ENCODE measurements at places on chromosomes 4 and X.

GRCh38 chr4:78629991-78630541 lies 78.5 kb downstream of the ANXA3 start:
- DNase-seq: no peak

- DNase-seq: no peak
These were observed 97.4 kb upstream of the MYOZ2 start for GRCh38 chr4:119038116-119038841.

DNA sequence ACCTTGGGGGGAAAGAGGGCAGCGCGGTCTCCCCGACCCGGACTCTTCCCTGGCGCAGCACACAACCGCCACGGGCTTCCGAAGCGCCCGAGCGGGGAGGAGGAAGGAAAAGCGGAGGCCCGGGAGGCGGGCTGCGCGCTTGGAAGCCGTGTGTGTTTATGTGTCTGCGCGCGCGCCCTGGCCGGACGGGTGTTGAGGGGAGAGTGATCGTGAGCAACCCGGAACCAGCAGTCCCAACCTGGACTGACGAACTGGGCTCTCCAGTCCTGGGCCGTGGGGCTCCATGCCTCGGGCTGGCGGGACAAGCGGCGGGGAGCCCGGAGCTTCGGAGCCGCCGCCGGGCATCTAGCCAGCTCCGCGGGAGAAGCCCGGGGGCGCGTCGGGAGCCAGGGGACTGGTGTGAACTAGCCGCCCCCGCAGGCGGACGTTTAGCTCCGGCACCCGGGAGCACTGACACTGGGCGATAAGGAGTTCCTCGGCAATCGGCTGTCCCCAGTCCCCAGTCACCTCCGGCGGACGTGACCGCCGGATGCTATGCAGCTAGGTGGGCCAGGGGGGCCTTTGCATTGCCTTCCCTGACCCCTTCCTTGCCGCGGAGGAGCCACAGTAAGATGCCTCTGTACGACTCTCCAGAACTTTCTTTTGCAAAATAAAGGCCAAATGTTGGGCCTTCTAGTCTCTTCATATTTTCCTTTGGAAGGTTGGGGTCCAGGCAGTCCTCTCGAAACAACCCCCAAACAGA lies 74.8 kb upstream of the BCOR start:
- no peak for DNase-seq

- DNase-seq: peak; percentile 59
These were observed 61.9 kb upstream of the LAS1L start for GRCh38 chrX:65596270-65597034.

GRCh38 chr4:54165438-54165837 lies 63.7 kb upstream of the PDGFRA start:
- peak; percentile 95 for DNase-seq

- DNase-seq: no peak
These were observed 132.8 kb upstream of the BMP3 start for GRCh38 chr4:80897537-80898303.

GRCh38 chr4:141833209-141833608 lies 196.8 kb downstream of the IL15 start:
- DNase-seq: no peak

DNA sequence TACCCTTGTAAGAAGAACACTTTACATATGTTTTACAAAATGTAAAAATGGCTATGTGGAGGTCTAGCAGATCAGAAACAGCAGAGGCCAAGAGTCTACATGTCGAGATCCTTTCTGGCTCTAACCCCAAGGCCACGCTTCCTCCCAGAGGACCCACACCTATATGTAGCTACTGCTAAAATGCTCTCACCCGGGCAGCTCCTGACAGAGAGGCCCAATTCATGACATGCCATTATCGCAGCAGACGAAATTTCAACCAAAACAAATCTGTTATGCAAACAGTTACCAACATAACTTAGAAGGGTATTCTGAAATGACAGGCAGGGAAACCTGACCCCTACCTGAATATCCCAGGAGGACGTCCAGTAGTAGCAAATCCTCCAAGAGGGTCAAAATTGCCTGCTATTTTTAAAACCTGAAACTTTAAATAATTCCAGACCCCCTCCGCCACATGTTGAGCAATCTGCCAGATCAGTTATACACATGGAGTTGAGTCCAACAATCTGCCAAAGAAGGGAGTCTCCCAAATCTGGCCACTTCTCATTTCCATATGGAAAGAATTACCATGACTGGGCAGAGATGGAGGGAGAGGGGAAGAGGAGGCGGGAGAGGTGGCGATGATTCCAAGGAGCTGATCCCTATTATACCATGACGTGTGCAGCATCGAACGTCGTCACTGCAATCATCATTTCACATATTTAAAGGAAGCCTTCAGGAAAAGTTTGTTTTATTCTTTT lies 192.9 kb upstream of the TBL1X start:
- DNase-seq: no peak

DNA sequence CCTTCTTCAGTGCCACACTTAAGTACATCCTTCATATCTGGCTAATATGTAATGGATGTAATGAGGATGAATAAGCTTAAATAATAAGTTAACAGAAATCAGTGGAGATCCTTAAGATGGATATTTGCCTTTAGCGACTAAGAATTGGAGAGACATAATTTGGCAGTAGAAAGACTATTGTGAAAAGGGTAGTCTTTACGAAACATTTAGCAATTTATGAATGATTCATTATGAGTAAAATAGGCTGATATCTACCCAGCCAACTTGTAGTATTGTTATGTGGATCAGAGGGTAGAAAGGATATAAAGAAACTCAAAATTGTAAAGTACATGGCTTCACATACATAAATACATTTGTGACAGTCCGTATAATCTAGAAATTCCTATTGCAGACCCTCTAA lies 2371.8 kb downstream of the PCDH7 start:
- no peak for DNase-seq

DNA sequence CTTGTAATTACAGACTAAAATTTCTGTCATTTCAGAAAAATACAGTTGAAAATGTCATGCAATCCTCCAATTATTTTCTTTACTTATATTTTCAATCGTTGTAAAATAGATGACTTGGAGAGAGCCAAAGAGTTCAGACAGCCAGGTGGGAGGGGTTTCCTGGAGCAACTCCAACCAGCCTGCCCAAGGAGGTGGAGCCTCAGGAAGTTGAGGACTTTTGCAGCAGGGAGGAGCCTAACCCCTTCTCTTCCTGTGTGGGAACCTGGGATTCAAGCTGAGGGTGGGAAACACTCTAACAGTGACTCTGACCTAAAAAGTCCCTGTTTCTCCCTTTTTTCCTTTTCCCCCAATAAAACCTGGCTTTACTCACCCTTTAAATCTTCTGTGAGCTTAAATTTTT lies 72.2 kb upstream of the GABRG1 start:
- no peak for DNase-seq

- no peak for DNase-seq
These were observed 15.3 kb upstream of the BEND4 start for GRCh38 chr4:42167709-42168108.

GRCh38 chr4:117831060-117831683 lies 203.1 kb upstream of the NDST3 start:
- DNase-seq: no peak

DNA sequence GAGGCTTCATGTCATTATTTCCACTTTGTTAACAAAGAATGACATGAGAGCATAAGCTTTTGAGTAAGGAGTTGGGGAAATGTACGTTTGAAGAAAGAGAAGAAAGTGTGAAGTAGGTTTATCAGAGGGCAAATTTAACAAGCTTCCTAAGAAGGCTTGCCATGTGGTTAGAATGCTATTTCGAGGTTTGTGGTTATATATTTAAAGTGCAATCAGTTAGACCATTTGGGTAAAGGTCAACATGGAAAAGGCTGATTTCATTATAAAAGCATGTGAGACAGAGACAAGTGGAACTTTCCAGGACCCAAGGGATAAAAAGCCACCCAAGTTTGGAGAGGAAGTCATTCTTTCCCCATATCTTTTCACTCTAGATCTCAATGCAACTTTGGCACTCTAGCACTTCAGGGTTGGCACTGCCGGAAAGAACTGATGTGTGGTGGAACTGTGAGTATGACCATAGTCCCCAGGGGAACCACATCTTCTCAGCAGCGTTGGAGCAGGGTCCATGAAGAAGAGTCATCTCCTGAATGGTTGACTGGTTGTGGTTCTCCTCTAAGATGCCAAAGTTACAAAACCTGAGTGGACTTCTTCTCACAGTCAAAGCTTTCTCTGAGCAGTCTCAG lies 529.9 kb downstream of the MID1IP1 start:
- DNase-seq: peak; percentile 52

- DNase-seq: no peak
These were observed 52.2 kb upstream of the HGFAC start for GRCh38 chr4:3389233-3390215.

DNA sequence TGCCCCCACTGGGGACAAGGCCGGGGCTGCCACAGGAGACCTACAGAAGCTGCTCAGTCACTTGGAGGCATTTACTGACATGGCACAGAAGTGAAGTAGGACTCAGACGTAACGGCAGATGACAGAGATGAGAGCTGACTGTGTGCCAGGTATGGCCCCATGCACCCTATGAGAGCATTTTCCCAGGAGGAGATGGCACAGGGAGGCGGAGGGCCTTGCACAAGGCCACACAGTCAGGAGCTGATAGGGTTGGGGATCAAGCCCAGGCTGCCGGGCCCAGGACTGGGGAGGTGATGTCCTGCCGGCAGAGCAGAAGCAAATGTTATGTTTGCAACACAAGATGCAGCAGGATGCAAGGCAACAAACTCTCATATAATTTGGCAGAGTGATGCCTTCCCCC lies 34.1 kb downstream of the NAT8L start:
- no peak for DNase-seq

GRCh38 chrX:23478561-23478960 lies 143.9 kb downstream of the PTCHD1 start:
- no peak for DNase-seq

- DNase-seq: no peak
These were observed 28.6 kb upstream of the MXD4 start for GRCh38 chr4:2290488-2290887.

DNA sequence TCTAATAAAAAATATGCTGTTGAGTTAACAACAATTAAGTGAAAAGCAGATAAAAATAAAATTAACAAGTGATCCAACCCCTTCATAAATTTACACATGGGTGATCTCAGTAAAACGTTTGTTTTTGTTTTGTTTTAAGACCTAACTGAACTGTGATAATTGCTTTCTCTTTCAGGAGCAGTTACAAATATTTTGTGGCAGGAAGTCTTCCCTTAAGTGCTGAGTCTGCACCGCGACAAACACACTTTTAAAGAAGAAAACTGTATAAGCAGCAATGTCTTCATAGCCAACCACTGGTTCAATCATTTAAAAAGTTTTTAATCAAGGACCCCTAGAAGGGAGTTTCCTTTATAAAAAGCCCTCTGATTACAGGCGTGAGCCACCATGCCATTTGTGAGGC lies 53.7 kb upstream of the NFKB1 start:
- DNase-seq: no peak

GRCh38 chrX:137194164-137194563 lies 160.4 kb upstream of the GPR101 start:
- peak; percentile 51 for DNase-seq

GRCh38 chrX:31038575-31039326 lies 33.1 kb downstream of the FTHL17 start:
- peak; percentile 53 for DNase-seq

- no peak for DNase-seq
These were observed 238.3 kb upstream of the TLL1 start for GRCh38 chr4:165634766-165635165.

GRCh38 chr4:8533274-8533865 lies 46.8 kb upstream of the GPR78 start:
- no peak for DNase-seq

- DNase-seq: no peak
These were observed 58.1 kb downstream of the RAB40A start for GRCh38 chrX:103461156-103461555.

- no peak for DNase-seq
These were observed 112.1 kb downstream of the AFAP1 start for GRCh38 chr4:7827566-7827965.

- DNase-seq: peak; percentile 95
These were observed at the start of gene HCFC1 for GRCh38 chrX:153971450-153972367. Gene HCFC1, minus strand, starts transcription at chrX:153971818. Its CDS starts 978 bp downstream, at chrX:153970840.

DNA sequence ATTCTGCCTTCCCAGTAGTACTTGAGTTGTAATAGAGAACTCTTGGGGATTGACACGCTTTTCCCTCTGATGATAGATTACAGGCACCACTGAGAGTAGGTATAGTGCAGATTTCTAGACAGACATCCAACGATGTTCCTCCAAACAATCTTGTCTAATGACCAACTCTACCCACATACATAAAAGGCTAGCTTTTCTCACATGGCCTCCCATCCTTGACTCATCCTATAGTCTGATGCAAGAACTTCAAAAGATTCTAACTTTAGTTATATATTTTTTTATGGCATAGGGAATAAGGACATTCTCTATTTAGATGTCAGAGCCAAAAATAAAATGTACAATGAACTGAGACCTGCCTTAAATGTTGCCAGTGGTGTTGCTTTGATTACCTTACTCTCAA lies 60.9 kb downstream of the GLRA2 start:
- DNase-seq: no peak

GRCh38 chr4:10011885-10012284 lies 9.4 kb downstream of the SLC2A9 start:
- no peak for DNase-seq

DNA sequence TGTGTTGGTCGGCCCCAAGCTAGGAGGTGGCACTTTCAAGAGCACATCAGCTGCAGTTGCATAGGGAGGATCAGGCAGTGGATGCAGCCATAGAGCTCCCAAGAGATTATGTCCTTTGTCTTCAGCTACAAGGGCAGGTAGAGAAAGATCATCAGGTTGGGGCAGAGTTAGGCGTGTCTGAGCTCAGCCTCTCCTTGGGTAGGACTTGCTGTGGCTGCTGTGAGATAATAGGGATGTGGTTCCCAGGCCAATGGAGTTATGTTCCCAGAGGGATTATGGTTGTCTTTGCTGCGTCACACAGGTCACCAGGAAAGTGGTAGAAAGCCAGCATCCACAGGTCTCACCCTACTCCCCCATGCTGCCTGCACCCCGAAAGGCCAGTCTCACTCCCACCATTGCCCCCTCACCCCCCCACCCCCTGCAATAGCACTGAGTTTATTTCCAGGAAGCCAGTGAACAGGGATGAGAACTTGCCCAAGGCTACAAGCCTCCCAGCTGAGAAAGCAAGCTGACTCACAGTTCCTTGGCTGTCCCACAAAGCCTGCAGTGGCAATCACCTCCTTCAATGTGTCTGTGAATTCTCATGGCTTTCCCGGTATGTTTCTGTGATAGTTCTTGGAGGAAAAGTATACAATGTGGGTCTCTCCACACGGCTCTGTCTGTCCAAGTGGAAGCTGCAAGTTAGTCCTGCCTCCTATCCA lies 148.4 kb downstream of the STPG2 start:
- no peak for DNase-seq
